ENCODE measurements at places on chromosomes 1 and 21.

DNA sequence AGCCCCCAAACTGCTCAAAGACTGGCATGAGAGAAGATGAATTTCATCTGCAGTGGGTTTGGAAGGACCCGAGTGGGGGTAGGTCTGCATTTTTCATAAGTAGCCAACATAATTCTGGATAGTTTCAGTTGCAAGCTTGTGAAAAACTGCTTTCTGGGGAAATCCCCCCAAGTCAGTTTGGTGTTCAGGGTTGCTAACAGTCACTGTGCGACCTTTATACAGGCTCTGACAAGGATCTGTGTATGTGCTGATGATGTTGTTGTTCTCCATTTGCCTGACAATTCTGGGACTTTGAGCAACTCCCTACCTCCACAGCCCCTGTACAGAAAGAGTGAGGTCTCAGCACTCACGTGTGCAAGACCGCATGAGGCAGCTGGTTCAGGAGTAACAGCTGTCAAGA is 87.9 kb downstream of the SUSD4 start:
- no peak for DNase-seq

GRCh38 chr1:109991400-109991925 is 6.9 kb downstream of the AHCYL1 start:
- DNase-seq: no peak

GRCh38 chr1:109498161-109498801 is 4.4 kb downstream of the CYB561D1 start:
- DNase-seq: peak; percentile 70

DNA sequence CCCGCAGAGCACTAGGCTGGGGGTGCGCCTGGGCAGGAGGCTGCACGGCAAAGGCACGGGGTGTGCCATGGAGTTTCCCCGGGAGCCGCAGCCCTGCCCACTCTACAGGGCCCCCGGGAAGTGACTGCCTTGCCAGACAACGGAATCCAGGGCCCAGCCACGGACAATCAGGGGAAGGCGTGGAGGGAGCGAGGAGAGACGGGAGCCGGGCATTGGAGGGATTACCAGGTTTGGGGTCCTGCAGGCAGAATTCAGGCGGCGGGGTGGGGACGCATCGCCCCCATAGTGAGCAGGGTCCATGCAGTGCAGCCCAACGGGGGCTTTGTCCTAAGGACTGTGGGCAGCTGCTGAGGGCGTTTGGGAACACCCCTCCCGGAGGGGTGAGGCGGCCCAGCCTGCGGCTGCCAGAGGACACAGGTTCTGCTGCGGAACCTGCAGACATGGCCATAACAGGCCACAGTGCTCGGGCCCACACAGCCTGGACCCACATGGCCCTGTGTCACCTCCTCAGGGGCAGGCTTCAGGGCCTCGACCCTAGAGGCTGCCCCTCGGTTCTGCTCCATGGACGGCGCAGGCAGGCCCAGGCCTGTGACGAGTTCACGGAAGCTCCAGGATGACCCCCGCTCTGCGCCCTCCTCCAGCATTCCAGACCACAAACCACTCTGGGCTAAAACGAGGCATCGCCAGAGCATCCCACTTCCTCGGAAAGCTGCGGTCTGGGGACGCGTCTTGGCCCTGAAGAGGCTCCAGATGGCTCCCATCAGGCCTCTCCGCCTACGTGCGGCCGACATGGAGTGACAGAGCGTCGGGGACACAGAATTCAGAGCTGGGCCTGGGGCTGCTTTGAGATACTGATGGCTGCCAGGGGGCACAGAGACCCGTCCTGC is 54.5 kb downstream of the COL6A1 start:
- DNase-seq: peak; percentile 84

GRCh38 chr1:31412732-31413404 is at the start of gene SERINC2:
TSS of gene SERINC2 (plus strand) at chr1:31413213. CDS start at chr1:31413266, 53 bp downstream.
- no peak for DNase-seq

DNA sequence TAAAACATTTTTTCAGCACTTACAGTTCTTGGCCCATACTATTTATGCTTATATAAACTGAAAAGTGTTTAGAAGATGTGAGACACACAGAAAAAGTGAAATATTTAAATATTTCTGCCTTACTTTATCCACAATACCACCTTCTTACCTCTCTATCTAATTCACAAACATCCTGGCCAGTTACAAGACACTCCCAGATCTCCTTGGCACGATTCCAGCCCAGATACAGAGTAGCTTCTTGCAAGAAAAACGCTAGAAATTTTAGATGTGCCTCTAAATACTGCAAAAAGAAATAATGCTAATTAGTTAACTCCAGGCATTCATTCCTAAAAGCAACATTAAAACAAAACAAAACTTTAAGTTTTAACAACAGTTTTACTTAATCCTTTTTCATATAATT is 68.4 kb downstream of the USP24 start:
- no peak for DNase-seq

GRCh38 chr1:157862114-157863070 is 20.8 kb upstream of the CD5L start:
- DNase-seq: no peak

GRCh38 chr1:205444931-205445645 is 10.8 kb downstream of the BLACAT1 start:
- DNase-seq: peak; percentile 87

DNA sequence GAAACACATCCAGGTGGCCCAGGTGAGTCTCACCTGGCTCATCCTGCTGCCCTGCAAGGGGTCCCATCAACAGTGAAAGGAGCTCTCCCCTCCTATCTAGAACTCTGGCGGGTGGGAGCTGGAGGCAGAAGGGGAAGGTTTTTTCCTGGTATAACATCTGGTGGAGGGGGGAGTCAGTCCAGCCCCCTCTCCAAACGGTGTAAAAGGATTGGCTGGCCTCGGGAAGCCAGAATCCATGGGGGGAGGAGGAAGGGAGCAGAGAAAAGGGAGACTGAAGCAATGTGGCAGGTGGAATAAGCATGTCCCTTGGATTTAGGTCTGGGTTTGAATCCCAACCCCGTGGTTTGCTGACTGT is 1.2 kb upstream of the CAMK2N1 start:
- DNase-seq: no peak

- no peak for DNase-seq
Measured at GRCh38 chr1:65921446-65921845, 128.8 kb downstream of the PDE4B start.

DNA sequence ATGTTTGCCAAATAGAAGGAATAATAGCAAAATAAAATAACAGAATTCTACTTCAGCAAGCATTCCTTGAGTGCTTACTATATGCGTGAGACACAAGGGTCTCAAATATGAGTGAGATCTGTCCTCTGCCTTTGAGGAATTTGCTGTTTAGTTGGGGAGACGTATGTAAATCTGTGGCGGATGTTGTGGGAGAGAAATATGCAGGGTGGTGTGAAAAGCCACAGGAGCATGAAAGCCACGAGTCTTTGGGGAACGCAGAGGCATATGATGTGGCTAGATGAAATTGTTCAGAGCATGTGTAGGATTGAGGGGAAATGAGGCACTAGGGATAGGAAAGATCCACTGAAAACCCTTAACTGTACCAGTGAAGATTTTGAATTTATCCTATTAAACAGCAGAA is 244.4 kb downstream of the PBX1 start:
- DNase-seq: no peak

DNA sequence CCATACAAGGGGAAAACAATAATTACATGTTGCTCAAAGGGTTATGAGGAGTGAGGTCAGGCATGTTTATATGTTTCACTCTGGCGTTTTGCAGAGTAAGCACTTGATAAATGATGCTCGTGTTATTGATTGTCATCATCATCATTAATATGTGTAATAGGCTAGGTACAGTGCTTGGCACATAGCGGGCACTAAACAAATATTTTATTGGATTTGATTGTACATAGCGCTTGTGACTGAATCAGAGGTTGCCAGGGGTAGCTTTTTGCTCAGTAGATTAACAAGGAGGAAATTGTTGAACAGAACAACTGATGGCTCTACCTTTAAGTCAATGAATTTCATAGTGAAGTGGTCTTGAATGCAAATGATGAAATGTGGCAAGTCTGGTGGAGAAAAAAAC is 91.7 kb downstream of the ROR1 start:
- DNase-seq: no peak

- DNase-seq: no peak
Measured at GRCh38 chr1:242764161-242764560, 239.7 kb upstream of the PLD5 start.

- DNase-seq: peak; percentile 96
Measured at GRCh38 chr1:157045250-157046218, at the start of gene ARHGEF11. TSS of gene ARHGEF11 (minus strand) at chr1:157045742. CDS start at chr1:157044330, 1,412 bp downstream.

- DNase-seq: peak; percentile 43
Measured at GRCh38 chr1:84892705-84893618, at the start of gene LPAR3. TSS of gene LPAR3 (minus strand) at chr1:84893206. CDS start at chr1:84866120, 27,086 bp downstream.

DNA sequence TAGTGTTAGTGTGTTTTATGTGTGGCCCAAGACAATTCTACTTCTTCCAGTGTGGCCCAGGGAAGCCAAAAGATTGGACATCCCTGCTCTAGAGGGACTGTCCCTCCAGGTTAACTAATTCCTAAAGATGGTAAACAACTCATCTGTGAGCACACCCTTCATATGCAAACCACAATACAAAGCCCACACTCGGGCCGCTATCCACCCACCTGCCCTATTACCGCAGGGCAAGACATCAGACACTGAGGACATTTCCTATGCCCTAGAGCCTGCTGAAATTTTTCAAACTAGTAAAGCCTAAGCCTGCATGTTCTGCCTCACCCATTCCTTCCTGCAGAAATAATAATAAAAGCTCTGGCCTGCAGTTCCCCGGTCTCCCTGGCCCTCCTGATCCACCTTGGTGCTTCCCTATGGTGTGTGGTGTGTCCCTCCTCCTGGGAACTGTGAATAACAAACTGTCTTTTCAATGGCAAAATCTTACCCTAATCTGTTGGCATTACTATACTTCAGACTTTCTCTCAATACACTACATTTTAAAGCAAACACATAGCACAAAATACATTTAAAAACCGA is 39.3 kb upstream of the NTPCR start:
- no peak for DNase-seq

DNA sequence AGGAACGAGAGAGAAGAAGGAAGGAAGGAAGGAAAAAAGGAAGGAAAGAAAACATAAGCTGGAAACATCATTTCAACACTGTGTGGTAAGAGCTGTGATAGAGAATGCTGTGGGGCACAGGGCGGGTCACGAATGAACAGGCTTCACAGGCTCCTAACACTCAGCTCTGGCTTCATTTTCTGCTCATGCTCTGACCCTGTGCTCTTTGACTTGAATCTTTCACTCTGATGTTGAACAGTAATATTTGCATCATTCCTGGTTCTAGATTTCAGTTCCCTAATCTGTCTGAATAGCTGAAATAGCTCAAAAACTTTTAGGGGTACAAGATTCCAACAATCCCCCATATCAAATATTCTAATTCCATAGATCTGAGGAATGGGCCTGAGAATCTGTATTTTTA is 207.3 kb downstream of the LHX8 start:
- DNase-seq: no peak

DNA sequence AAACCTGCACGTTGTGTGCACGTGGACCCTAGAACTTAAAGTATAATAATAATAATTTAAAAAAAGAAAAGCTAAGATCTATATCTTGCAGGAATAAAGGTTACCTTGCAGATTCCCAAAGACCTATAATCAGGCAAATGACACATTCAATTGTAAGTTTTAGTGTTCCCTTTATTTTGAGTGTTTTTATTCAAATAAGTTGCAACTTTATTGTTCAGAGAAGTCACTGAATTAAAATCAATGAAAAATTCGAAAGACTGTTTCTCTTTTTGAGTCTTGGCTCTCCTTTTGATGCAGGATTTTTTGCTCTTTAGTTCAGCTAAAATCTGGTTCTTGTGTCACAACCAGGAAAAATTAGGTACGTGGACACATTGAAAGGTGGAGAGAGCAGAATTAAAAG is 27.8 kb upstream of the TNFSF4 start:
- DNase-seq: no peak

DNA sequence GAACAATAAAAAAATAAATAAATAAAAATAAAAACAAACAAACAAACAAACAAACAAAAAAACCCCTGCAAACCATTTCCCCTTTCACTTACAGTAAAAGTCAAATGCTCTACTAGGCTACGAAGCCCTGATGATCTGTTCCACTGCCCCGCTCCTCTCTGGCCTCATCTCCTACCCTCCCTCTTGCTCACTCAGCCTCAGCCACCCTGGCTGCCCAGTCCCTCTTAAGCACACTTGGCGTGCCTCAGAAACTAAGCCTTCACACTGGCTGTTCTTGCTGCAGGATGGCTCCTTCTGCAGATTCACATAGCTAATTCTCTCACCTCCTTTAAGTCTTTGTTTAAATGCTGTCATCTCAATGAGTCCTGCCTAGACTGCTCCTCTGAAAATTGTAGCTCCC is 30.8 kb upstream of the UHMK1 start:
- DNase-seq: no peak

- no peak for DNase-seq
Measured at GRCh38 chr1:62514746-62515423, 78.0 kb downstream of the USP1 start.

- peak; percentile 91 for DNase-seq
Measured at GRCh38 chr1:225652729-225653462, at the start of gene ENAH. TSS of gene ENAH (minus strand) at chr1:225653123. CDS start at chr1:225652690, 433 bp downstream.

GRCh38 chr1:79777481-79778219 is 771.1 kb upstream of the ADGRL4 start:
- DNase-seq: no peak

- no peak for DNase-seq
Measured at GRCh38 chr1:195520757-195521156, 1087.5 kb downstream of the KCNT2 start.

DNA sequence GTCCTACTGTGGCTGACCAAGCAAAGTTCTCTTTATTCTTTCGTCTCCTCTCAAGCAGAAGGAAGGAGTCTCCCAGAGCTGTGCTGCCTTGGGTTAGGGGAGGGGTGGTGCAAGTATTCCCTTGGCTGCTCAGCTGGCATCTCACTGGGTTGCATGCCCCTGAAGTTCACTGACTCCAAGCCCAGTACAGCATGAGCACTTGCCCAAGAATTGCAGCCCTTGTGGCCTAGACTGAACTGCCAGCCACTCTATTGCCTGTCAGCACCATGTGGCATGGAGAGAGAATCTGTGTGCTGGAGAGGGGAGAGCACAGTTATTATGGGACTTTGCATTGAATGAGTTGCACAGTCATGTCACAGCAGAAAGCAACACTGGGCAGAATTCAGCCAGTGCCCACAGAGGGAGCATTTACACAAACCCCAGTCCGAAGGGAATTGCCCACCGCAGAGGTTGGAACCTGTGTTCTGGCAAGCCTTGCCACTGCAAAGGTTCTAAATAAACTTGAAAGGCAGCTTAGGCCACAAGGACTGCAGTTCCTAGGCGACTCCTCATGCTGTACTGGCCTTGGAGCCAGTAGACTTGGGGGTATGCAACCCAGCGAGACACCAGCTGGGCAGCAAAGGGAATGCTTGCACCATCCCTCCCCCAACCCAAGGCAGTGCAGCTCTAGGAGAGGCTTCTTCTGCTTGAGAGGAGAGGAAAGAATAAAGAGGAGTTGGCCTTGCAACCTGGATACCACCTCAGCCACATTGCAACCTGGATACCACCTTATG is 28.8 kb downstream of the DR1 start:
- DNase-seq: no peak

DNA sequence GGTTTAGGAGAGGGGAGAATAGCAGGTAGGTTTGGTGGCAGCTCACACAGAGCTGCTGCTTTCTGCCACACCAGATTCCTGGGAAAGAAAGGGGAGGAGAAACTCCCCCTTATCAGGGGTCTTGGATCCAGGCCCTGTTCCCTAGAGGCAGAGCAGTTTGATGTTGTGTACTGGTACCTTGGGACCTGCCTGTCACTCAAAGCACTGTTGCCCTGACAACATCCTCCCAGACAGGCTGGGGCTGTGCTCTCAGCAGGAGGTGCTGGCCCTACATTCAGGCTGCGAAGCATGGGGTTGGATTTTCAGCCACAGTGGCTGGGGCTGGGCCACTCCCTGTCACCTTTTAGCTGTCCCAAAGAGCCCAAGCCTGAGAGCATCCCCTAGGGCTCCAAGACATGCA is 188.0 kb downstream of the GRIK3 start:
- no peak for DNase-seq

All from right hindlimb (tissue), 1 donor.